ENCODE measurements at places on chromosomes 4 and X.
A peak's percentile ranks its signal among the peaks of the same experiment; 100 is the strongest.

DNA sequence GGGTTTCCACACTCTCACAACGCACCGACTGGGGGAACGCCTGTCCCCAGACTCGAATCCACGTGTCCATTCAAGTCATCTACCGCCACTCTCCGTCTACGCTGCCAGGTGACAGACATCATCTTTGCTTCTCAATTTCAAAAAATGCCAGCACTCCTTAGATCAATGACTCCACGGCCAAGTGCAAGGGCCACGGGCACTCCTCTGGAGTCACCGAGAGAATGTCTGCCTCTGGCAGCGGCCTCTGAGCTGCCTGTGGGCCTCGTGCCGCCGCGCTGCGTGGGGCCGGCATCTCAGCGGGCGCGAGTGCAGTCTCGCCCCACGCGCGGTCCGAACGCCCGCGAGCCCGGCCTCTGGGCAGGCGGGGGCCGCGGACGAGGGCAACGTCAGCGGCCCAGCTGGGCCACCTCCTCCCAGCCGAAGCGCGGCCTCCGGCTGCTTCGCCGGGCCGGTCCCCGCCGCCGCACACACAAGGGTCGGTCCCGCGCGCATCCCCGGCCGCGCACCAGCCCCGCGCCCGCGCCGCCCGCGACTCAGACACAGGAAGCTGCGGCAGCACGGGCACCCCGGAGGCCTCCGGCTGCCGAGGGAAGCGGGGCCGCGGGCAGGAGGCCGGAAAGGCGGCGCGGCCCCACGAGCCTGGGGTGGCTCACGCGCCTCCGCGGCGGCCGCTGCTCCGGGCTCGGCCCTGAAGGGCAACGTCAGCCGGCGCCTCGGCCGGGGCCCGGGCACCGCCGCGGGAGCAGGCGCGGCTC is 450 bp downstream of the ACSL1 start:
- DNase-seq: no peak

DNA sequence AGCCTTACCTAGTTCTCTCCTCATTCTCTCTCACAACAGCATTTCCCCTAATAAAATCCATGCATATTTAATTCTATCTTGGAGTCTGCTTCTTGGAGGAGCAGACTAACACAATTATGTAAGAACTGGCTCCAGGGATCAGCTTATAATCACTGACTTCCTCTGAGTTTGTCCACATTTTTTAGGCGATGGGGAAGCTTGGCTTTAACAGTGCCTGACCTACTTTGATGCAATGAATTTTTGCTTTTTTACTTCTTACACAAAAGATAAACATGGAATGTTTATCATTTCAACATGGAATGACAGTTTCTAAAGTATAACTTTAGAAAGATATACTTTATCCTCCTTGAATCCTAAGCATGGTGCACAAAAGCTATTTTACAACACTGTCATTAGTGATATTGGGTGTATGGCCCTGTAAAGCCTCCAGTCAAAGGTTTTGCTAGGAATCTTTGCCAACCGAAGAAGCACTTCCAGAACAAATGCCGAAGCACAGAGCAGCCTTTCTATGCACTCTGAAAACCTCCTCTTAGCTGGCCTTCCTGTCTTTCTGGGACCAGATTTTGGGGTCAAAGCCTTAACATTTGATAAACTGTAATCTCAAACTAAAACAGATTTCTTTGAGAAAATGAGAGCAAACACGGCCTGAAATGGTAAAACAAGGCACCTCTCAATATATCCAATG is 736 bp downstream of the BDH2 start:
- DNase-seq: no peak

GRCh38 chr4:74320559-74321118 is 12.4 kb downstream of the EPGN start:
- peak; percentile 28 for DNase-seq

GRCh38 chrX:19824603-19825002 is 62.8 kb downstream of the SH3KBP1 start:
- no peak for DNase-seq

GRCh38 chrX:100647739-100648138 is 3.7 kb downstream of the SRPX2 start:
- no peak for DNase-seq

- DNase-seq: no peak
Measured at GRCh38 chrX:7515681-7516413, 327.1 kb upstream of the VCX start.

- no peak for DNase-seq
Measured at GRCh38 chr4:153045111-153045982, 109.2 kb downstream of the FHDC1 start.

- DNase-seq: no peak
Measured at GRCh38 chrX:119040432-119040831, 32.4 kb upstream of the CT47C1 start.

DNA sequence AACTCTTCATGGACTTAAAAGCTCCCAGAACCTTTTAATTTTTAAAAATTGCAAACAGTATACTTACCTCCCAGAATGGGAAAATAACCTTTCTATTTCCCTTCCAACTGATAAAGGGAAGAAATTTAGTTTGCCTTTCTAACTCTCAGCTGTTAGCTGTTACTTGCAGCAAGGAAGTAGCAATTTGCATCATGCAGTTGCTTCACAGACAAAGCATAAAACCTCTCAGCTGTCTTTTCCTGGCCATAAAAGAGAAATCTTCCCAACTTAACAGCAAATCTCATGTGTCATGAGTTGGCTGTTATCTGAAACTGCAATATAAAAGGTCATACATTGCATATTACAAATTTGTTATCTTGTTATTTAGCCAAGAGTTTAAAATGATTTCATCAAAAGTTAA is 18.4 kb downstream of the C4orf17 start:
- no peak for DNase-seq

- no peak for DNase-seq
Measured at GRCh38 chr4:79964400-79965211, 108.4 kb downstream of the ANTXR2 start.

- no peak for DNase-seq
Measured at GRCh38 chrX:54066841-54067240, 22.6 kb upstream of the PHF8 start.

GRCh38 chr4:40582413-40582812 is 47.3 kb downstream of the RBM47 start:
- no peak for DNase-seq

GRCh38 chrX:154365052-154365600 is 9.3 kb downstream of the FLNA start:
- DNase-seq: no peak

DNA sequence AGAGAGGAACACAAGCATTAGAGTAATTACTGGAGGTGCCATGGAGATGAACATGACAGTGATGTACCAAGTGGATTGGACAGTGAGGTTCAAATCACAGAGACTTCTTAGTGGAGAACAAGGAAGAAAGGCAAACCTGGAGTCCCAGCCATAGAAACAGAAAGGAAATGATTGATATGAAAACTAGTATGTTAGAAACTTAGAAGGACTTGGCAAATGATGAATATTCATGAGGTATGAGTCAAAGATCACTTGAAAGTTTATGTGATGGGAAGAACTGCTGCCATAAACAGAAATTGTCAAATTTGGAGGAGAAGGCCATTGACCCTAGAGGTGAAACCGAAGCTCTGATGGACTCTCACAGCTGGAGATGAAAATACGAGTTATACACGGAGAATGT is 88.2 kb downstream of the PHOX2B start:
- no peak for DNase-seq

GRCh38 chrX:49101629-49101984 is 21.9 kb upstream of the WDR45 start:
- no peak for DNase-seq

DNA sequence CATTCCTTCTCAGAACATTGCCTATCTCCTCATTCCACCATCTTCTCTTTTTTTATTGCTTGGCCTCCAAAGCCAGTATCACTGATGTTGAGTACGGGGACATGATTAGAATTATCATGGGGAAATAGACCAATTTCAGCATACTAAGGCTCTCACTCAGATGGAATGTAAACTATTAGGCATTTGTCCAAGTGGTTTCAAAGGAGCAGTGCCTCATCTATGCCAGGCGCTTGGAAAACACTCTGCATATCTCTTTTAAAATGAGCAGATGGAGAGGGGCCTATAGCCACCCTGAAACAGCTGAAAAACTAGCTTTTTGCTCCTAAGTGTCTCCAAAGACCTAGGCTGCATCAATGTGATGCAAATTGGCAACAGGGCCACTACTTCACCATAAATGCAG is 150.8 kb upstream of the DIPK2B start:
- DNase-seq: no peak

DNA sequence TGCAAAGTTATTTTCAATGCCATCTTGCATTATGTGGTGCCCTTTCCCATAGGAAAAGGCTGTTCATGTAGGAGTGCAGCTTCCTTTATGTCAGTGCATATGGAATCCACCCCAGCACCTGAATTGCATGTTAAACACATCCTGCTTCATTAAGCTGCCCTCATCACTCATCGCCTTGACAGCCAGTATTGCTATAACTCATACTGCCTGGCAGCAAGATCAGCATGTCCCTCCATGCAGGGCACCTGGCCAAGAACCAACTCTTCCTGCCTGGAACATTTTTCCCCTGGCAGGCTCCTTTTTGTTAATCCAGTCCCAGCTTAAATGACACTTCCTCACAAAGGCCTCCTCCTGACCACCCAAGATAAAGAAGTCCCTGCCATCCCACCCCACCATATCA is 23.5 kb upstream of the CA5B start:
- DNase-seq: no peak

DNA sequence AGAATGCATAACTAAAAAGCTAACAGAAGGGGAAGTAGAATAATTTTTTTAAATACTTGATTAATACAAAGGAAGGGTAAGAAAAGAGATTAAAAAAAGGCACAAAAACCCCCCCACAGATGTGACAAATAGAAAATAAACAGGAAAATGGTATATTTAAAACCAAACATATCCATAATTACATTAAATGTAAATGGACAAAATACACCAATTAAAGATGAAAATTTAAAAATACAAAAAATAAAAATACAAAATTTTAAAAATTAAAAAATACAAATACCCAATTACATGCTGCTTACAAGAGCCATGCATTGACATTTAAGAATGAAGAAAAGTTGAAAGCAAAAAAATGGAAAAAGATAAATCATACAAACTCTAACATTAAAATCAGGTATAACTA is 86.0 kb downstream of the SEL1L3 start:
- no peak for DNase-seq

DNA sequence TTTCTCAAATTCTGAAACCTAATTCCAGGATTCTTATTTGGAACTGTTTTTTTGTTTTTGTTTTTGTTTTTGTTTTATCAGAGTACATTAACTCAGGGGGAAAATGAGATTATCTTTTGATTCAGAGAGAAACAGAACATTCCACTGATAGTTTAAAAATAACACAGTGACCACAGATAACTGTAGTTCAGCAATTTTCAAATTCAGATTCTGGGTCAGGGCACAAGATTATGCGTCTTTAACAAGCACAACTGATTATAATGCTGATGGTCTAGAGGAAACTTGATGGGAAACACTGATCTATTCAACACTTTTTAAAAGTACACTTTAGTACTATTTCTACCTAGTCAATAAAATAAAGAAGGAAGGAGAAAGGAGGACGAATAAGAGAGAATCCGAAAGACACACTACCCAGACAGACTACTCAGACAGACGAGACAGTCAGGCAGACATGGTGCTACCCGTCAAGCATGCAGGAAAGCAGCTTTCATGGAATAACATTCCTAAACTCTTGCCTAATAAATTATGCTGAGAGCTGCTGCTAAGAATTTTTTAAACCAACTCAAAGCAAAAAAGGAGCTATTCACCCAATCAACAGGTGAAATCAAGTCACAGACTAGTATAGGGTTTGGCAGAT is 59.0 kb downstream of the APBB2 start:
- no peak for DNase-seq

GRCh38 chr4:180423712-180424057 is 1819.5 kb upstream of the TENM3 start:
- DNase-seq: no peak

GRCh38 chr4:103019308-103020124 is at the start of gene SLC9B1:
Gene SLC9B1 (minus strand): TSS chr4:103019705. CDS start chr4:102991711, 27,994 bp downstream.
- DNase-seq: peak; percentile 11

GRCh38 chr4:165716472-165716871 is 156.6 kb upstream of the TLL1 start:
- no peak for DNase-seq

- DNase-seq: no peak
Measured at GRCh38 chr4:112739442-112739841, 102.5 kb downstream of the LARP7 start.

GRCh38 chr4:102036619-102037376 is 246.3 kb downstream of the BANK1 start:
- DNase-seq: peak; percentile 51

GRCh38 chr4:15427161-15427560 is 672 bp upstream of the C1QTNF7 start:
- DNase-seq: no peak

- no peak for DNase-seq
Measured at GRCh38 chrX:134236626-134237614, at the start of gene CCDC160. Gene CCDC160 (plus strand): TSS chrX:134237182. CDS start chrX:134244801, 7,619 bp downstream.

GRCh38 chr4:55758570-55758969 is 61.0 kb upstream of the EXOC1L start:
- no peak for DNase-seq

GRCh38 chr4:148961526-148961925 is 519.3 kb upstream of the NR3C2 start:
- no peak for DNase-seq

- DNase-seq: no peak
Measured at GRCh38 chr4:11004818-11005217, 320.2 kb upstream of the CLNK start.

DNA sequence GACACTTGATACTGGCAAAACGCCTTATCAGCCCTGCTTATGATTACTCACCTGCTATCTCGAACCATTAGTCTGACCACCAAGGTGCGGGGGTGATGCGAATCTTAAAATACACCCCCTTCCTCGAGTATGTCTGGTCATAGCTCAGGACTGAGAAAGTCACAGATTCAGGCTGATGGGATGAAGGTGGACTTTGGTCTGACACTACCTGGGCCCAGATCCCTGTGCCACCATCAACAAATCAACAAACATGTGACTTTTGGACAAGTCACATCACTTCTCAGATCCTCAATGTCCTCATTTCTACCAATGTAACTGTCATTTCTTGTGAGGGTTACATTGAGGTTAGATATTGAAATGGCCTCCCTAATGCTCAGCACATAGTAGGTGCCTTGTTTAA is 9.8 kb upstream of the MSN start:
- DNase-seq: no peak

DNA sequence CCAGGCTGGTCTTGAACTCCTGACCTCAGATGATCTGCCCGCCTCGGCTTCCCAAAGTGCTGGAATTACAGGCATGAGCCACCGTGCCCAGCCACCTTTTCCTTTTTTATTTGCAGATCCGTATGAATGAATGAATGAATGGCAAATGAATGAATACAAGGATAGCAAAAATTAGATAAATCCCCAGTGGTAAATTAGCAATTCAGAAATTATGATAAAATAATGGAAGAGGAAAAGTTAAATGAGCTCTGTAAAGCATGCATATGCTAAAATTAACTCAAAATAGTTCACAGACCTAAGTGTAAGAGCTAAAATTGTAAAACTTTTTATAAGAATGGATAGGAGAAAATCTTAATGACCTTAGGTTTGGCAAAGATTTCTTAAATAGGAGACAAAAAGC is 49.8 kb downstream of the SH3KBP1 start:
- DNase-seq: no peak

DNA sequence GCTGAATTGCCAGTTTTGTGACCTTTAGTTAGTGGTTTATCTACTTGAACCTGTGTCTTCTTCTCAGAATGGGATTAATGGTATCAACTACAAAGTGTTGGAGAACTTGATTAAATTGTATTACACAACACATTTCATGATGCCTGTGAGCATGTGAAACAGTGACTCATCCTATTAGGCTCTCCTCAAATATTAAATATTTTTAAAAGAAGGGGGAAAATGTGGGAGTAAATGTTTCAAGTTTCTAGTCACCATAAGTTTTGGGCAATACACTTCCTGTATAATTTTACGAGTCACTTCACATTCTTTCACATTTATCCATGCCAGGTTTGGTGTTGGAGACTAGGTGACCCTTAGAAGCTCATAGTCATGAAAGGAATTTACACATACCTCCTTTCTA is 147.0 kb downstream of the HS3ST1 start:
- no peak for DNase-seq
